Fibroblast of skin of right quadriceps (primary cell): ENCODE measurements at places on chromosomes 5 and 9.

GRCh38 chr5:131084436-131084835 is 80.6 kb downstream of the HINT1 start:
- no peak for DNase-seq

DNA sequence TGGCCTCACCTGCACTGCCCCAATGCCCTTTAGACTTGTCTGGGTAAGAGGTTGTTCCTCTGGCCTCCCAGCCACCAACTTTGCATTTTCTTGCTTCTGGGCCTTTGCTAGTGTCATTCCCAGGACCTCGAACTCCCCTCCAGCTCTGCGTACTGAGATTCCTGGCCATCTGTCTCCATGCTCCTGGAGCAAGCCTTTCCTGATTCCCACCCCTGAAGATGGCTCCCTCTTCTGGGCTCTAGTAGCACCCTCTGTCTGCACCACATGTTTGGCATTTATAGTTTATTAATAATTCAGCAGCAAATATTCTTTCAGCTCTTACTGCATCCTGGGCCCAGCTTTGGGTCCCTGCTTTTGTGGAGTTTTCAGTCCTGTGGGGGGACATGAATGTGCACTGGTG is 14.9 kb downstream of the FAM163B start:
- no peak for DNase-seq

DNA sequence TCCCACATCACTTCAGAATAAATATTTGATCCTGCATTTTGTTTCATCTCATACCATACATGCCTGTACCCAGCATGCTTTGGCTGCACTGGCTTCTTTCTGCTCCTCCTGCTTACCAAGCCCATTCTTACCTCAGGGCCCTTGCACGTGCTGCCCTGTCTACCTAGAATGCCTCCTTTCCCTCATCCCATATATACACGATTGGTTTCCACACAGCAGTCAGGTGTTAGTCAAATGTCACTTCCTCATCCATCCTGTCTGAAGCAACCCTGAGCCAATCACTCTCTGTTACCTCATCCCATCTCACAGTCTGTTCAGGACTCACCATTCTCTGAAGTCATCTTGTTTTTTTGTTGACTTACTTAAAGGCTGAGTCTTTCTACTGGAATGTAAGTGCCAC is 30.3 kb downstream of the CAST start:
- DNase-seq, result peak; percentile 28

DNA sequence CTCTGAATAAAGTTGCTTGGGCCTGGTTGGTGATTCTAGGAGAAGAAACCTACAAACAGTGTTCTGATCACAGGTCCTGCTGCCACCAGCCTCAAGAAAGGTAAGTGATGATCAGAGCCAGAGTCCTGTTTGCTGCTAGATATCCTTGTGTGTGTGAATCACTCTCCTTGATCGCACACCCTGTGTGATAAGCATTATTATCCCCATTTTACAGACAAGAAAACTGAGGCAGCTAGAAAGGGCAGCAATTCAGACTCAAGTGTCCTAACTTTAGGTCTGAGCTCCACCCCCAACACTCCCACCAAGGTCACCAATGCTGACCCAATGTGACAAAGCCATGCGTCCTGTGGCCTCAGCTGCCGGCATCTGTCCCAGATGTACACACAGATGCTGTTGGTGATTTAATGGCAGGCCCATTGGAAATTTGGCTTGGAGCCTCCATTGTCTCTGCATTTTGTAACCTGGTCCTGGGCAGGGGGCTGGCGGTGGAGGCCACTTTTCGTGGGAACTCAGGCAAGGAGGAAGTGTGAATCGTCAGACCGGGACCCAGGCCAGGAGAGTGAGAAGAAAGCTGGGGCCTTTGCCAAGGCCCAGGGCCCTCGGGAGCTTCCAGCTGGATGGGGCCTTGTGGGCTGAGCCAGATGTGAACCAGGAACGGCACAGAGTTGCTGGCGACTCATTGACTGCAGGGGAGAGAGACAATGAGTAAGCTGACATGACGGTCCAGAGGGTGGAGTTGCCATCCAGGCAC is 29.8 kb upstream of the GGTA1 start:
- DNase-seq, result peak; percentile 97

DNA sequence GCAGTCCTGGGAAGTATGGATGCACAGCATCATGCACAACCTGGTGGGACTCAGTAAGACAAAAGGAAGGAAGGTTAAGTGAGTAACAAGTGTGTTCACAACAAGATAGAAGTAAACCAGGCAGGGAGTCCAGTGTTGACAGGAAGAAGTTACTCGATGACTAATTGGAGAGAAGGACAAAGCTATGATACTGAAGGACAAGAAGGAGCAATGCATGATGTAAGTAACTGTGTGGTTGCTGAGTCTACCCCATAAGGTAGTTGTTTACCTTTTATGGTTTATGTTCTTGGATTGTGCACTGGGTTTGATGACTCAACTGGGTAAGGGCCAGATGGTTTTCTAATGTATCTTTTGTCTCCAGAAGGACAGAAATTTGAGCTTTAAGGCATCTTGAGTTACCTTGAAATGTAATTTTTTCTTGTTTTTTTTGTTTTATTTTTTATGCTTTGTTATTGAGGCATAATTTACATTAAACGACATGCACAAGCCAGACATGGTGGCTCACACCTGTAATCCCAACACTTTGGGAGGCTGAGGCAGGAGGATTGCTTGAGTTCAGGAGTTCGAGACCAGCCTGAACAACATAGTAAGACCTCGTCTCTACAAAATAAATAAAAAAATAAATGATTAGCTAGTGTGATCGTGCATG is 89.2 kb upstream of the CAST start:
- DNase-seq, result peak; percentile 98

DNA sequence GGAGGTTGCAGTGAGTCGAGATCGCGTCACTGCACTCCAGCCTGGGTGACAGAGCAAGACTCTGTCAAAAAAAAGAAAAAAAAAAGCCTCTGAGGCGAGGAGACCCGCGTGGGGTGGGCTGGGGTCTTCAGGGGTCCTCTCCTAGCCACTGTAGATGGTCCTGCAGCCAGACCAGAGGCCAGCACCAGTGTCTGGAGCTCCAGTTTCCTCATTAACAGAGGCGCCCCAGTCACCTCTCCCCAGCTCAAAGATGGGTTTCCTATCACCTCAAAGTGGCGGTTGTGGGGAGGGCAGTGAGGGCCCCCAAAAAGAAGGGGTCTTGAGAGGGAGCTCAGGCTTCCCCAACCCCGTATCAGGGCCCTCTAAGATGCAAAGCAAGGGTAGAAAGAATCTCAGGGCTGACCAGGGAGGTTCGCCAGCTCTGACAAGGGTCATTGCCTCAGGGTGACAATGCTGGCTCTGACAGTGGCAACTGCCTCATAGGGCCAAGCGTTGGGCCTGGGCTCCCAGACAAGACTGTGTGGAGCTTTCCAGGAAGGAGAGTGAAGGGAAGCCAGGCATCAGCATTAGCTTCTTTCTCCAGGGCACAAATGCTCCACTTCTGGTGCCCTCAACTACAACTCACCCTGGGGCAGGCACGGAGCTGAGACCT is 15.0 kb downstream of the STK10 start:
- no peak for DNase-seq

DNA sequence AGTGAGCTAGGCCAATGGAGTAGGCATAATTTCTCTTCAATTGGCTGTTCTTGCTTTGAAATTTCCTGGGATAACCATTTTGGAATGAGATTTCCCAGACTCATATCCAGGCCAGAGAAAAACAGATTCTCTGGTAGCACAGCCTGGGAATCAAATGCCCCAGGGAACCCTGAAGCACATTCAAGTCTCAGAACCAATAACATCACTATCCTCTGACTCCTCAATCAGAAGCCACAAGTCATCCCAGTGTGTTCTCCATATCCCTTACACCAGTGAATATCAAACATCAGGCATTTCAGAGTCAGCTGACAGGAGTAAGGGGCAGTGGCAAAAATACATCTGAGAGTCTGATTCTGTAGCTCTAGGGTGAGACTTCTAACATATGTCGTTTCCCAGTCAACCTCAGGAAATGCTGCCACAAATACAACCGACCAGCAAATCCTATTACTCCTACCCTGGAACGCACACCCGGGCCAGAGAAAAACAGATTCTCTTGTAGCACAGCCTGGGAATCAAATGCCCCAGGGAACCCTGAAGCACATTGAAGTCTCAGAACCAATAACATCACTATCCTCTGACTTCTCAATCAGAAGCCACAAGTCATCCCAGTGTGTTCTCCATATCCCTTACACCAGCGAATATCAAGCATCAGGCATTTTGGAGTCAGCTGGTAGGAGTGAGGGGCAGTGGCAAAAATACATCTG is 537.7 kb upstream of the NMUR2 start:
- no peak for DNase-seq

DNA sequence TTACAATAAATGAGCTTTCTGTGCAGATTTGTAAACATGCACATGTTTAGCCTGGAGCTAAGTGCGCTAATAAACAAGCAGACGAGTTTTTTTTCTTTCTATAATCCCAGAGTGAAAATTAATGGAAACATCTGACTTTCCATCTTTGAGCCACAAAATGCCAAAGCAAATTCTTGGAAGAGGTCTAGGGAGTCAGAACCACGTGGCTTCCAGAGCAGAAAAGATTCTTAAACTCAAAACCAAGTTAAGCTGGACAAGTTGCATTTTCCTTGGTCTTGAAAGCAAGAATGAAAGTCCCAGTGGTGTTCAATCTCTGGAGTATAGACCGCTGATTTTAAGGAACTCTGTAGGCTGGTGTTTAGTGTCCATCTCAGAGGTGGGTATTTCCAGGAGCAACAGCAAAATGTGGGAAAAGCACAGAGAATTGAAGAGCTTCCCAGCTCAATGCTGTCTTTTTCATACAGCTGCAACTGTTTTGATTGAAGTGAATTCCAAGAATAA is 71.4 kb downstream of the MYO10 start:
- no peak for DNase-seq
